ENCODE measurements at places on chromosomes 2 and 18.

GRCh38 chr2:152238016-152238415 lies 62.5 kb upstream of the STAM2 start:
- DNase-seq: no peak

- DNase-seq: no peak
Measured at GRCh38 chr2:6916736-6917070, 509 bp upstream of the RNF144A start.

GRCh38 chr18:3626929-3627458 lies 177.0 kb downstream of the TGIF1 start:
- no peak for DNase-seq

GRCh38 chr18:59650266-59650820 lies 46.9 kb downstream of the CCBE1 start:
- DNase-seq: no peak

DNA sequence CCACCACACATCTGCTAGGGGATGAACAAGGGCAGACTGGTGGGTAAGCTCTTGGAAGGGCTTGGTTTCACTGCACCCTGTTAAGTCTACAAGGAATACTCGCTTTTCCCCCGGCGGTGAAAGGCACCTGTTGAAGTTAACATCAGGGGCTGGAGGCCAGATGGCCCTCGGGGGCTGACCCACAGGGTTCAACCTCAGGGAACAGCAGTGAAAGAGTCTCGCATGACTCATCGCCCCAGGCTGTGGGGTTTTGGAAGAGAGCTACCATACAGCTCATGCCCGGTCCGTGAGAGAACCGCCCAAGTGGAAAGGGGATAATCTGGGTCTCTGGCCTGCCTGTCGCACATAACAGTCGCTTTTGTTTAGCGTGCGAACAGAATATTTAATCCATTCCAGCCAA lies 748.0 kb downstream of the DPP10 start:
- DNase-seq: no peak

GRCh38 chr2:232779934-232780333 lies 3.6 kb upstream of the KCNJ13 start:
- no peak for DNase-seq

DNA sequence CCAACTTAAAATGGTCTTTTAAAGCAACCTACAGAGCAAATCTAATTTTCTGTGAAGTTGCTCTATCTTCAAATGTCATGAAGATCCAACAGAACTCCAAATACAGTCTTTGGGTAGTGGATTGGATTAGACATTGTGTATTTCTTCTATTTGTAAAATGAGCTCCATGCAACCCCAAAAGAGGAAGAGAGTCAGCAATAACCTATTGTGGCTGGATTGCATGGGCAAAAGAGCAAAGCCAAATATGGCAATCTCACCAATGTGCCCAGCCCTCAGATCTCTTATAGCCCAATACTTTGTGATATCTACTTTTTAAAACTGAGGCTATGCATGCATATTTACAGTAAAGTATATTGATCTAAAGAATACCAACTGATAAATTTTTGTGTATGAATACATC lies 146.3 kb downstream of the TXNL1 start:
- no peak for DNase-seq

- DNase-seq: no peak
Measured at GRCh38 chr2:127106457-127106990, 430 bp downstream of the BIN1 start.

GRCh38 chr2:97677480-97677879 lies 8.0 kb downstream of the C2orf92 start:
- no peak for DNase-seq

DNA sequence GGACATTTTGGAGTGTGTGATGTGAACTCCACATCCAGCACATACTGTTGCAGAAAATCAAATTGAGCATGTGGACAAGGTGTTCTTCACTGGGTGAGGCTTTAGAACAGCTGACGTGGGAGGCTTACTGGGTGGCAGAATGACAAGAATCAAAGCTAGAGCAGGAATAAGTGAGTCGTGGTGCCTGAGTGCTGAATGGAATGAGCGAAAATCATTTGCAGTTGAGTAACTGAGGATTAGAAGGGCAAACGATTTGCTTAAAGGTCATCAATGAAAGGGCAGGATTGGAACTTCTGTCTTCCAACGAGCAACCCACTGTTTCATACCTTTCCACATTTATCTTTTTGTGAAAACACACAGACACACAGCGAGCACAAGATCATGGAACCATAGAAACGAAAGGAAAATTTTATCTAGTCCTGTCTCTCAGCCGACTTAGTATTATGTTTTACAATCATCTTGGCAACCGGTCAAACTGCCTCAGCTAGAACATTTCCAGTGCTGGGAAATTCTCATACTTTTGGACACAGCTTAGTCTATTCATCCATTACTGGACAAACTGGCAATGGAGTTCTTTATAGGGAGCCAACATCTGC lies 7.2 kb upstream of the DAW1 start:
- no peak for DNase-seq

GRCh38 chr2:7730449-7730848 lies 813.2 kb downstream of the RNF144A start:
- peak; percentile 35 for DNase-seq

DNA sequence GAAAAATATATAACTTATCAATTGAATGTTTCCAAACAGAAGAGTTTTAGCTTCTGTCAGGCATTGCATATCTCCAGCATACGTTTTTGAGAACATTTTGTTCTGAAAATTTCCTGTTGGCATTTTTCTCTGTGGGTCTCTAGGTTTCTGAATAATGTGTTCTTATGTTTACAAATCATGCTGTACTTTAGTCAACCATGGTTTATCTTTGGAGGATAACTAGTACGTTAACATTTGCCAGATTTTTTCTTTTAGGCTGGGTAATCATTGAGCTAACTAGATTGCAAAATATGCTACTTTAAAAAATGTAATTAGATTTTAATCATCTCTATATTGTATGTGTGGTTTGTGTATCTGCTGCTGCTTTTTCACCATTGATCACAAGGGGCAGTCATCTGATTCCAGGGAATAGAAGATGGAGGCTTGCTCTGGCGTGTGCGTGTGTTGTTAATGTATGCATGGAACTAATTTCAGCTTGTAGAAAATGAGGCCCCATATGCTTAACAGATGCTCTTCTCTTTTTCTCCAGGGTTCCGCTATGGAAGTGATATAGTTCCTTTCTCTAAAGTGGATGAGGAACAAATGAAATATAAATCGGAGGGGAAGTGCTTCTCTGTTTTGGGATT lies 21.3 kb downstream of the XRCC5 start:
- DNase-seq: no peak

- no peak for DNase-seq
Measured at GRCh38 chr18:26763446-26764110, 101.9 kb downstream of the AQP4 start.

- peak; percentile 66 for DNase-seq
Measured at GRCh38 chr2:237695201-237695780, 67.9 kb downstream of the LRRFIP1 start.

DNA sequence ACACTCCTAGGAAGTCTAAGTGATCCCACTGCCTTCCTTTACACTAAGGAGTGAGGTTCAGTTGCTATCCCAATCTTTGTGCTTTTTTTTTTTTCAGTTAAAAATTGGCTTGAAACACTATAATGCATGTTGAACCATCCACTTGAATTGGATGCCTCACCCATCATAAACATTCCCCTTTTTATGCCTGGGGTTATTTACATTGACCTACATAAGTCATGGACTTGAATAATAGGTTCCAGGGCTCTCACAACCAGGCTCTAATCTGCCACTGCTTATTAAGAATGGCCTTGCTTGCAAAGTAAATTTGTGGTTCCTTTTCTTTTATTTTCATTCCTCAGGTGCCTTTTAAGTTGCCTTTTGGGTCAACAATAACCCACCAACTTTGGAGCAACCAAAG lies 236.1 kb upstream of the MEIS1 start:
- DNase-seq: no peak

GRCh38 chr2:207938886-207939285 lies 86.4 kb downstream of the PLEKHM3 start:
- no peak for DNase-seq

- no peak for DNase-seq
Measured at GRCh38 chr2:239726091-239726591, 299.0 kb downstream of the NDUFA10 start.

DNA sequence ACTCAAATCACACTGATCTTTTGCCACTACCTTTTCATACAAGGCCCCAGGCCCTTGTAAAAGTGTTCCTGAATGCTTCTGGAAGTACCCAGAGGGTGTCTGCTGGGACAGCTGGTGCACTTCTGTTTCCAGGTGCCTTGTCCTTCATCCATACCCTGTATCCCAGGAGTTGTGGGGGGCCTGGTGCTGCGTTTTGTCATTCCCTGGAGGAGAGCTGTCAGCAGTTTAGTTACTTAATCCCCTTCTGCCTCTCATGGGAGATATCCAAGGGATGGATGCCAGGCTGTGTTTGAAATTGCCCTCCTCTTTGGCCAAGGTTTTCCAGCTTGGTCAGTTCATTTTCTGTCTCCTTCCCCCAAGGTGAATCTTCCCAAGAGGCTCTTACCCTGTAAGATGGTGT lies 158.3 kb downstream of the WDSUB1 start:
- no peak for DNase-seq

GRCh38 chr2:43329637-43330036 lies 103.2 kb upstream of the ZFP36L2 start:
- DNase-seq: no peak

GRCh38 chr2:64362562-64363026 lies 91.4 kb upstream of the LGALSL start:
- no peak for DNase-seq

- no peak for DNase-seq
Measured at GRCh38 chr18:48835119-48835518, 115.6 kb downstream of the SMAD7 start.

DNA sequence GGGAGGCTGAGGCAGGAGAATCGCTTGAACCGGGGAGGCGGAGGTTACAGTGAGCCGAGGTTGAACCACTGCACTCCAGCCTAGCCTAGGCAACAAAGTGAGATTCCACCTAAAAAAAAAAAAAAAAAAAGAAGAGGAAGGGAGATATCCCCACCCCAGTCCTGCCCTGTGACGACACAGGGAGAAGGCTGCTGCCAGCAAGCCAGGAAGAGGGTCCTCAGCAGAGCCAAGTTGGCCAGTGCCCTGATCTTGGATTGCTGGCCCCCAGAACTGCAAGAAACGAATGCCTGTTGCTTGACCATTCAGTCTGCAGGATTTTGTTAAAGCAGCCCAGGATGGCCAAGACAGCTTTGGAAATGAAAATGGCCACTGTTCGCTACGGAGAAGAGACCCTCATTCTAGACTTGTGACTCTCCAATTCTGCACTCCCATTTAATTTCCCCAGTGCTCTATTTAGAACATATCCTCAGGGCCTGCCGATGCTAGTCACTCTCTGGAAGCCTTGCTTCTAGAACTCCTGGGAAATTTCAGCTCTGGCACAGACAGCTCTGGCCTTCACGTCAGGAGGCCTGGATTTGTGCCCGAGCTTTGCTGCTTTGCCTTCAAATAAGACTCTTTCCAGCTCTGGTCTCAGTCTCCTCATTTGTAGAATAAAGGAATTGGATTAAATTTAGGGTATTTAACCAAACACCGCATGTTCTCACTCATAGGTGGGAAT lies 15.7 kb upstream of the AMMECR1L start:
- DNase-seq: no peak

DNA sequence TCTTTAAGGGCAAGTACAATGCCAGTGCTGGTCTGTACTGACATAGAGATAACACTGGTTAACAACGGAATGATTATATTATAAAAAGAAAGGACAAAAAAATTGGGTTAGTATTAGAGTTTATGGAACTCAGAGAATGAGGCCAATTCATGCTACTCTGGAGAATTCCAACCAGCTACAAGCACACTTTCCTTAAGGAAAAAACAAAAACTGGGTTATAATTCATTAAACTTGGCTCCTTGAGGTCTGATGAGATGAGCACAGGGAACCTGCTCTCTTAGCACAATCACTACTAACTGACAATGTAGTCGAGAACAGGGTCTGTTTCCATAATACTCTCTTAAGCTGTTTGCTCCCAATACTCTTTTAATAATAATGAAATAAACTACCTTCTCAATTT lies 165.3 kb downstream of the NRXN1 start:
- DNase-seq: no peak

GRCh38 chr2:209391776-209392401 lies 32.0 kb upstream of the MAP2 start:
- no peak for DNase-seq

GRCh38 chr2:190526105-190526750 lies 8.3 kb downstream of the NEMP2 start:
- no peak for DNase-seq

DNA sequence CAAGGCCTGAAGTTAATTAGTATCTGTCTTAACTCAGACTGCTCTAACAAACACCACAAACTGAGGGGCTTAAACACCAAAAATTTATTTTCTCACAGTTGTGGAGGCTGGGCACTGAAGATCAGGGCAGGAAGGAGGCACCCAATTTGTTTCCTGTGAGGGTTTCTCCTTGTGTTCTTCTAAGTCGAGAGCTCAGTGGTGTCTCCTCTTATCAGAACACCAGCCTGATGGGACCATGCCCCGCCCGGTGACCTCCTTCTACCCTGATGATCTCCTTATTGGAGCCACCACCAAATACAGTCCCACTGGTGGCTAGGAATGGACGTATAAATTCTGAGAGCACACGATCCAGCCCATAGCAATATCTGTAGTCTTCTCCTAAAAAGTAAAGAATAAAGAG lies 20.5 kb downstream of the TMEM18 start:
- DNase-seq: no peak

GRCh38 chr2:111135910-111136297 lies 15.2 kb downstream of the BCL2L11 start:
- no peak for DNase-seq

DNA sequence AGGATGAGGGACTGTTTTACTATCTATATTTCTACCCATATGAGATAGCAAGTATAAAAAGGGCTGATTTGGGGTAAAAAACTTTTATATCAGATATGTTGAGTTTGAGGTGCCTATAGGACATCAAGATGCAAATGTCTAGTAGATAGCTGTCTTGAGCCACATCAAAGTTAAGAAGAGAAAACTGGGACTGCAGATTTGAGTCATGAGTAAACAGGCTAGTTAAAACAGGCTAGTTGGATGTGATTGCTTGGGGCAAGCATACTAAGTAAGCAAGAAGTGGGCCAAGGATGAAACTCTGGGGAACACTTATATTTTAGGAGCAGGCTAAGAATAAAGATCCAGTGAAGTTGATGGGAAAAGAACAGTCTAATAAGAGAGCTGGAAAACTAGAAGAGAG lies 2.8 kb upstream of the SCRN3 start:
- no peak for DNase-seq

DNA sequence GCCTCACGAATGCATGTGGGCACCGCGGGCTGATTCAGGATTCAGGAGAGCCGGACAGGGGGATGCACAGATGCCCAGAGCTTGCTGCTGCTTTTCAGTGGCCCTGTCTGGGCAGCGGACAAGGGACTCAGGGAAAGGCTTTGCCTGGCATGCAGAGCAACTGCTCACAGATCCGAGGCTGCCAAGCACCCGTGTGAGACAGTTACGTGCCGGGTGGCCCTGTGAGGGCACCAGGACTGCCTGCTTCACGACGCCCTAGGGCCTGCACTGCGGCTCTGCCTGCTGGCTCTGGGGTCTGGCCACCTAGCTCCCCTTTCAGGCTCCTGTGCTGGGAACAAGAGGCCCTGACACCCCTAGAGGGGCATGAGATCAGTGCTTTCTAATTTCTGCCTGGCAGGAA lies 221.4 kb upstream of the PXDN start:
- no peak for DNase-seq

- no peak for DNase-seq
Measured at GRCh38 chr18:44735096-44735495, 54.4 kb downstream of the SETBP1 start.
